ENCODE measurements at places on chromosomes 6 and 20.

- no peak for DNase-seq
Observed at GRCh38 chr6:162690158-162690557, 37.4 kb downstream of the PRKN start.

GRCh38 chr6:55950071-55950814, 74.9 kb upstream of the BMP5 start:
- no peak for DNase-seq

GRCh38 chr6:167927246-167927645, 70.2 kb upstream of the KIF25 start:
- DNase-seq: no peak

- no peak for DNase-seq
Observed at GRCh38 chr20:50799890-50800550, 5.2 kb downstream of the BCAS4 start.

GRCh38 chr20:24792641-24793495, 156.2 kb upstream of the CST7 start:
- DNase-seq: no peak

GRCh38 chr6:155408981-155409380, 46.7 kb downstream of the NOX3 start:
- DNase-seq: no peak
